NCI-H345 (cell line): ENCODE measurements at places on chromosomes 16 and 17.

- DNase-seq, result no peak
Observed at GRCh38 chr16:76207270-76207669, 69.9 kb upstream of the CNTNAP4 start.

GRCh38 chr17:68273722-68274121 is 17.2 kb downstream of the SLC16A6 start:
- no peak for DNase-seq

DNA sequence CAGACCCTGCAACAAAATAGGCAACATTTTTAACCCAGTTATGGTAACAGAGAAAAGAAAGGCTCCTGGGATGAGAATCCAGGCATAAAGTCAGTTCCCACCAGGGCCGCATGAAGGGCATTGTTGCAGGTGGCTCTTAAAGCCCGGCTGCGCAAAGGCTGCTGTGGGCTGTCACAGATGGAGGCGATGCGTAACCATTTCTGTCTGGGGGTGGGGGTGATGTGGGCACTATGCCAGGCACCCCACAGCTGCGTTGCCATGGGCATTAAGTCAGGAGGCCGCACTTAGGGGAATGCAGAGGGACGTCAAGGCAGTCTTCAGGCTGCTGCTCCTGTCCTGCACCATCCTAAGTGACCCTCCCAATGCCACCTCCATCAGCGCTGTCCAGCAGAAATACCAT is 228.4 kb downstream of the CPPED1 start:
- DNase-seq, result peak; percentile 94

- DNase-seq, result no peak
Observed at GRCh38 chr16:50533317-50533716, 14.9 kb upstream of the NKD1 start.
